ENCODE measurements at places on chromosomes 6 and 20.

DNA sequence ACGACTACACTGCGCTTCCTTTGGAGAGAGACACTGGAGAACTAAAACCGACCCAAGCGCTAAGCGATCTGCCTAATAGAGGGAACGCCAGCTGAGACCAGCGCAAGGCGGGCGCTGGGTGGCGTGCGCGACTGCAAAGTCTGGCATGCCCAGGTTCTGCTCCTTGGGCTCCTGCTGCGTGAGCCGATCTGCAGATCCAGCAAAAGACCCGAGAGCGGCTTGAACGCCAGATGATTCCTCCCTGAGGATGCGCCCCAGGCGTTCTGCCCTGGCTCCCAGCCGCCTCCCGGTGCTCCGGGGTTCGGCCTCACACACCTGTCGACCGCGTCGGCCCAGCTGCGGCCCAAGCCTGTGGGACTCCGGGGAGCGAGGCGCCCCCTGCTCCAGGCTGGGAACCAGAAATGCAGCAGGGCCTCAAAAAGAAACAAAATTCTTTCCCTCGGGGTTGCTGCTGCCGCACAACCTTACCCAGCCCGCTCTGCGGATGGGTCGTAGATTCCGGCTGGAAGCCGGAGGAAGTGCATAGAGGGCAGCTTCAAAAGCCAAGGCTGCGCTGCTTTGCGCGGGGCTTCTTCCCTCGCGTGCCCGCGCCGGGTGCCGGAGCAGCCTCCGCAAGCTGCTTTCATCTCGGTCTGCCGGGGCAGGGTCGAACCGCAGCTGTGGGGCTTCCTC is 17.9 kb upstream of the PRDM13 start:
- peak; percentile 63 for DNase-seq

DNA sequence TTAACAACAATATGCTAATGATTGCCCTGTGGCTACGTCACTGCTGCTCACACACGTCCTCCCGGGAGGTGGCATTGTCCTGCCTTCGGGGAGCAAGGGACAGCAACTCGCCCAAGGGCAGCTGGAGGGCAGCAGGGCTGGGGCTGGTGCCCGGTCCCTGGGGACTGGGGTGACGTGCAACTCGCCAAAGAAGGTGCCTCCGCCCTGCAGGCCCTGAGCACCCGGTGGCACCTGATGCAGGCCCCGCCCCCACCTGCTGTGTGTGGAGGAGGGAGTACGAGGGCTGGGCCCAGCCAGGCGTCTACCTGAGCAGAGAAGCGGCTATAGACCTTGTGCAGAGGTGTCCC is 64.8 kb upstream of the SLCO4A1 start:
- no peak for DNase-seq

GRCh38 chr6:35511562-35511941 is 1.1 kb downstream of the TULP1 start:
- DNase-seq, result no peak

DNA sequence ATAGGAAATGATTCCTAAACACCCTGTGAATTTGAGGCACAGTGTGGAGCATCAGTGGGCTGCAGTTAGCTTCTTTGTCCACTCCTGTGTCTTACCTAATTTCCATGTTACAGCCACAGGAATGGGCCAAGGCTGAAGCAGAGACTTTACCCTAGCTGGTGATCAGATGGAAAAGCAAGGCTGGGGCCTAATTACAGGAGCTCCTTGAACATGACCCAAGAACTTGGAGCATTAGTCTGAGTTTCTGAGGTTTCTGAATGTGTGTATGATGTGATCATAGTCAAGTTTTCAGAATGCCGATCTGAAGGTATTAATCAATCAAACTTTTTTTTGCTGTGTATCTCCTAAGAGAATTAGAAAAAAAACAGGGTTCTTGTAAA is 18.0 kb downstream of the HECA start:
- DNase-seq, result no peak

- DNase-seq, result no peak
These were observed 56.6 kb upstream of the RREB1 start for GRCh38 chr6:7050872-7051779.

DNA sequence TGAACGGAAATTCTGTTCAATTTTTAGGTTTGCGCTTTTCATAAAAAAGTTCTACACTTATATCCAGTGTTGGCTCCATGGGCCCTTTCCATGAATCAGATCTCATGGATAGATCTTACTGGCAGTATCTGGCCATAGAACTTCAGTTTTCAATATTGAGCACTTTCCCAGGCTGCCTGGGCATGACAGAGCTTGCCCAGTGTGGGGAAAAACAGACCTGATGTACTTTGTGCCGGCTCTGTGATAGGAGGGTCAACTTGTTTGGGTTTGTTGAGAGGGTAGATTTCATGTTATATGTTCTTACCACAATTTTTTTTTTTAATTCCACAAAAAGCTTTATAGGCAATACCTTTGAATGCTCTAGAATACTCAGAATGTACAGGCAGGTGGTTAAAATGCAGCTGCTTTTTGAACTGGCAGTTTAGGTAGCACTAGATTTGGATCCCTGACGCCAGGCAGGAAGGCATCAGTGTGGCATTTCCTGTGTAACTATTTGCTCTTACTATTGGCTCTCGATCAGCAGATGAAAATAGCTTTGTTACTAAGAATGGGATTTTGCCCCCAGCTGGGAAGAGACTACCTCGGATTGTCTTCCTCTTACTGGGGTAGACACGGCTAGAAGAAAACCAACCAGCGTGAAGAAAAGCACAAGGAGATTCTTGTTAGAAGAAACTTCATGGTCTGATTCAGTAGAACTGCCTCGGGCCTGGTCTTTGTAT is 404.9 kb upstream of the SOX4 start:
- no peak for DNase-seq

DNA sequence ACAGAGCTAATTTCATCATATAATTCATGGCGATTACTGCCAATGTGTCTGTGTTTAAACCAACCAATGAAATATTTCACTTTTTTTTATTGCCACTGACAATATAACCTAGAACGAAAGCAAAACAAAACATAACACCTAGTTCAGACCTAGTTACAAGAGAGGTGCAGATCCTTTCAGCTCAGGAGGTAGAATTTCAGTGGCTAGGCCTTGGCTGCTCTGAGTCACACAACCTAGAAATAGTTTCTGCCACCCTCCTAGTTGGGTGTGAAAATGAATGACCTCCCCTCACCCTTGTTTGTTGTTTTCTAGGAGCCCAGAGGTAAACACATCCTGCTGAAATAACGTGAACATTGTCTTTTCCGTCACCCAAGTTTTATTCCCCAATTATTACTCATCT is 356.3 kb downstream of the HTR1B start:
- DNase-seq, result no peak

DNA sequence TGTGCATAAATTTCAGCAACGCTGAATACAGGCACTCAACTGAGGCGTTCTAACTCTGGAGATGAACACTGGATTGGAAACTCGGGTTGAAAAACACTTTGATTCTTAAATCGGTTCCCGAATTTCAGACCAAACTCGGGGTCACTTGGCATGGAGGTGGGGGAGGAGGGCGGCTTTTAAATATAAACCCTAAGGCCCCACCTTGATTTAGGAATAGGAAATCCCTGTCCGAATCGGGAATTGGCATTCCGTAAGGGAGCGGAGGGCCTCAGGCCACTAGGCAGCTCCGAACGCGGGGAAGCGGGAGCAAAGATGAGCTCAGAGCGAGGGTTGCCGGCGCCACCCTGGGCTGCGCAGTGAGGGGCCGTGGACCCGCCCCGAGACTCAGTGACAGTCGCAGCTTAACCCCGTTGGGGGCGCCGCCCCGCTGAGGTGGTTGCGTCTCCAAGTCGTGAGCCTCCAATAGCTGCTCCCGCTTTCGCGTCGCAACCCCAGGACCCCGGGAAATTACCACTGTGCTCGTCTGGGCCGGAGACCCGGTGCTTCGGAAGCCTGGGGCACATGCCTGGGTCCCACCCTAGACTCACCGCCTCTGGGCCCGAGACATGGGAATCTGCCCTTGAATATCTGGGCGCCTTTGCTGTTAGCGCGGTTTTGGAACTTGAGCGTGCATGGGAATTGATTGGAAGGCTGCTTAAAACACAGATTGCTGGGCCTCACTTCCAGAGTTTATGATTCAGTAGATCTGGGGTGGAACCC is 4.6 kb upstream of the SIM1 start:
- DNase-seq, result no peak

- DNase-seq, result no peak
These were observed 146.8 kb upstream of the PMEPA1 start for GRCh38 chr20:57856658-57857057.

GRCh38 chr20:45368221-45368980 is 5.4 kb downstream of the SYS1 start:
- no peak for DNase-seq

DNA sequence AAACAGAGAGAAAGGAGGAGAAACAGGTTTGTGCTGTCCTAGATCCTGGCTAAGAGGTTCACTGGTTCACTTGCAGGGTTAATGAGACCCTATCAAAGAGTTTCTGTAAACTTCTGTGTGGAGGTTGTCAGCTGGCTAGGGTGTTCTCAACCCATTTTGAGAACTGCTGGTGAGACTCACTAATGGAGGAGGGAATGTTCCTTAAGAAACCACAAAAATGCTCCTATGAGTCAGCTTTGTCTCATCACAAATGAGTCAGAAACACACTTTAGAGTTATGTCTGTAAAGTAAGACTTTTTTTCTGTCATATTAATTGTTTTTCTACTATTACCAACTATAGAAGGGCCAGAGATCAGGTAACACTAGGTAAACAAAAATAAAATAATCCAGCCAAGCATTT is 884.4 kb downstream of the PHF3 start:
- DNase-seq, result no peak

- DNase-seq, result no peak
These were observed 9.5 kb downstream of the SLC29A1 start for GRCh38 chr6:44232676-44233566.

DNA sequence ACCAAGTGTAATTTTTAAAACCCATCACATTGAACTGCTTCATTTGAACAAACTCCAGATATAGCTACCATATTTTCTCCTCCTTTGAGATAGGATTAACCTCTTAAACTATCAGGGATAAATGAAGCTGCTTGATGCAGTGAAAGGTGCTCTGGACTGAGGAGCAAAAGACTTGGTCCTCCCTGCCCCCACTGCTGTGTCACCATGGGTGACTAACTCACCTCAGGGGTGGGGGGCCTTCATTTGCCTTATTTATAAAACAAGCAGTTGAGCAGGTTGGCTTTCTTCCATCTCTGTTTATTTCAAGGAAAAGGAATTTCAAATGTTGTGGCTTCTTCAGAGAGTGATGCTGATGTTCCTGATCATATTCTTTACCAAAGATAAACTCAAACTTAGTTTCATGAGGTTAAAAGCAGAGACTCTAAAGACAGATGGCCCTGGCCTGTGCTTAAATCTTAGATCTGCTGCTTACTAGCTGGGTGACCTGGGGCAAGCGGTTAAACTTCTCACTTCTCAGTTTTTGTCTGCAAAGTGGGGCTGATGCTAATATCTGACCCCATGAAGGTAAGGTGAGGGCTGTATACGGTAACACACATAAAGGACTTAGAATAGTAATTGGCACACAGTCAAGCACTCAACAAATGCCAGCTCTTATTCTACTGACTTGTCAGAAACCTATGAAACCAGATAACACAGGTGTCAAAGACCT is 50.5 kb downstream of the FHL5 start:
- DNase-seq, result no peak

GRCh38 chr20:35773154-35773751 is 1.4 kb downstream of the PHF20 start:
- no peak for DNase-seq

GRCh38 chr6:141641406-141641805 is 491.3 kb upstream of the GJE1 start:
- DNase-seq, result no peak

- no peak for DNase-seq
These were observed 7.3 kb upstream of the SNTA1 start for GRCh38 chr20:33450867-33451266.

- no peak for DNase-seq
These were observed 29.3 kb downstream of the PYGB start for GRCh38 chr20:25277051-25277801.

- no peak for DNase-seq
These were observed 60.2 kb downstream of the LRRC1 start for GRCh38 chr6:53854843-53855567.

DNA sequence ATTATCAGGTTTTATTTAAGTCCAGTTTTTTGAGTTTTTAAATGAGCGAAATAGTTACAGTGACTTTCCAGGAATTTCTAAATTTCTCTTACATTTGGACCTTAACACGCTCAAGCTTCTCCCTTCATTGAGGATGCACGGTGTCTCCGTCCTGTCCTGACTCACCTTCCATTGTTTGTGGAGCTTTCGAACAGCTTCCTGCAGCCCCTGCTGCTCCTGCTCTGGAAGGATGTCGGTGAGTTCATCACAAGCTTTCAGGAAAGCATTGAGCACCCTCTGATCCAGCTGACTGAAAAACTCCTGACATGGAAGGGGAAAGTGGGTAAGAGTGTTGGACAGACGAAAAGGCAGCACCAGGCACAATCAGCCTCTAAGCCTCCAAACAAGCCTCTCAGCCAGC is 183.7 kb downstream of the SYNE1 start:
- no peak for DNase-seq

GRCh38 chr20:37991157-37991866 is 41.9 kb downstream of the TTI1 start:
- no peak for DNase-seq

DNA sequence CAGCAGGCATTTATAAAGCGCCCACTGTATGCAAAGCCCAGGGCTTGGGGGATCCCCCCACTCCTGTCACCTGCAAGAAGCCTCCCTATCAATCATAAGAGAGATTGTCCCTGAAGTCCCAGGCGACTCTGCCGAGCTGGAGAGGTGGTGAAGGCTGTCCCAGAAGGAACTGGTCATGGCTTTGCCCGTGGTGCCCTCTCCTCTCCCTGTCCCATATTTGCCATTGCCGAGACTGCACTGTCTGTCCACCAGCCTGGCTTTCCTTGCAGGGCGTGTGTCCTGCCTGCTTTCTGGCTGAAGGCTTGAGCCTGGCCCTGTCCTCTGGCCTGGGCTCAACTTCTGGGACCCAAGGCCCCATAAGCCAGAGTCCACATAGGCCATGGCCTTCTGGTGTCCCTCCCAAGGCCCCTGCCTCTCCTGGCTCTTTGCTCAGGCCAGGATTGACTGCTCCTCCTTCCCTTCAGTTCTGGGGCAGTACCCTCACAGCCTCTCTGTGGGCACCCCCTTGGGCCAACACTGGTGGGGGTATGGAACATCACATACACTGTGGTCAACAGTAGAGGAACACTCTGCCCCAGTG is 46.9 kb downstream of the CPXM1 start:
- no peak for DNase-seq

DNA sequence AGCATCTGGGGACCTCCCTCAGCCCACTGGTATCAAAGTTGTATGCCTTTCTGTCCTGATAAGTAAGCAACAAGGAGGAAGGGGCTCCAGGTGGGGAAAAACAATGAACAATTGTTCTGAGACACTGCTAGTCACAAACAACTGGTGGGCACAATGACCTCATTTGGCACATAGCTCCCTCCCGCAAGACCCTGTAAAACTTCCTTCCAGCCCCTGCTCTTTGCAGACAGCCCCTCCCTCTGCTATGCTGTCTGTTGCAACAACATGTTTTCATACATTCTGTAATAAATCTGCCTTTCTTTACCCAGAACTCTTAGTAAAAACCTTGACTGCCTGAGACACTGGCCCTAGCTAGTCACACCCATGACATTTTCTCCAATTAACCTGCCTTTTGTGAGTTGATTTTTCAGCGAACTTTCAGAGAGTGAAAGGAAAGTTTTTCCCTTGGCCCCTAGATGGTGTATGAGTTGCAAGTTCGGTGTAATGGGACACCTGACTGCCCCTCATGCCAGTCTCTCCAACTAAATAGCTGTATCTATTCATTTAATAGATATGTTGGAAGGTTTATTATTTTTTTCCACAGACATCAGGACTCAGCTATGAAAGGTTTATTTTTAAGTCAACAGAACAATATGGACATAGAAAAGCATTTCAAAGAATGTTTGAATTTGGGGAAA is 142.3 kb upstream of the SLC22A16 start:
- no peak for DNase-seq
